Omental fat pad (tissue), 4 donors: ENCODE measurements at places on chromosomes 6 and 20. TPM values are rescaled to one million over a fixed set of nuclear protein-coding genes. Genes with fewer than 3 reads are reported as not detected.

- DNase-seq = no peak
Observed at GRCh38 chr6:163732479-163732878, 318.0 kb downstream of the QKI start.

- DNase-seq = no peak
Observed at GRCh38 chr6:113755449-113756289, 101.5 kb upstream of the MARCKS start.

Gene SCRT2
- total RNA-seq = not detected

Gene PTK6
- total RNA-seq = 0.12 TPM

- DNase-seq = no peak
Observed at GRCh38 chr6:168163096-168163731, 84.2 kb upstream of the FRMD1 start.
